ENCODE measurements at places on chromosomes 4 and X. TPM values are rescaled to one million over a fixed set of nuclear protein-coding genes. Genes with fewer than 3 reads are reported as not detected.

DNA sequence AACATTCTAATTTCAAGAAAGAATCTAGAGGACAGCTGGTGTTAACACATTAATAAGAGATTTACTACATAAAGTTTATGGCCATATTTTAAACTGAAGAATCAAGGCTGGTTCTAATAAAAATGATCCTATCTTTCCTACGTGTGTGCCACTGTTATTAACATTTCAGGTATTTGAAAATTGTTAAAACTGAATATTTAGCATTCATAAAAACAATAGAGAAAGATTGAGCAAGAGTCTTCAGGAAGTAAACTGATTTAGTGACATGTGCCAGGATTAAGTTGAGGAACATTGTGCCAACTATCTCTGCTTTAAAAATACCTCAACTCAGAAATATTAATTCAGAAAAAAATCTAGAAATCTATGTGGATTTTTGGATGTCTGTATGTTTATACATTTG, 810.1 kb downstream of the FAT4 start:
- DNase-seq: no peak

Gene ARR3
- not detected for total RNA-seq

Gene RIBC1
- total RNA-seq: 0.71 TPM

Gene FAT1
- total RNA-seq: 88.8 TPM

All from right cardiac atrium (tissue), 5 donors.